ENCODE measurements at places on chromosomes 11 and 22.

DNA sequence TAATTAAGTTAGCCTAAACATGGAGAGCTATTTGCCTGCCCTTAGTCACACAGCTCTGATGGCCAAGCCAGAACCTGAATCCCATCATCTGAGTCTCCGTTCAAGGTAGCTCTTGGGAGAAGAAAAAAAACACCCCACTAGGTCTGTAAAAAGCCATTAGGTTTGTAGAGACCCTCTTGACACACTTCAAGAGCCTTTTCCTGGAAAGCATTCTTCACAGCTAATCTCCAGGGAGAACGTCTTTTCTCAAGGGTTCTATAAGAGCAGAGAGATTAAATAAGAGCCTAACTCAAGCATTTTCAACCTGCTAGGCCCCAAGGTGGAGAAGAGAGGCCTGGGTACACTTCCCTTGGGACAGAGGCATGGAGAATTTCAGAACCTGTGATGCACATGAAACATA, 61.6 kb upstream of the NAV2 start:
- DNase-seq = no peak

DNA sequence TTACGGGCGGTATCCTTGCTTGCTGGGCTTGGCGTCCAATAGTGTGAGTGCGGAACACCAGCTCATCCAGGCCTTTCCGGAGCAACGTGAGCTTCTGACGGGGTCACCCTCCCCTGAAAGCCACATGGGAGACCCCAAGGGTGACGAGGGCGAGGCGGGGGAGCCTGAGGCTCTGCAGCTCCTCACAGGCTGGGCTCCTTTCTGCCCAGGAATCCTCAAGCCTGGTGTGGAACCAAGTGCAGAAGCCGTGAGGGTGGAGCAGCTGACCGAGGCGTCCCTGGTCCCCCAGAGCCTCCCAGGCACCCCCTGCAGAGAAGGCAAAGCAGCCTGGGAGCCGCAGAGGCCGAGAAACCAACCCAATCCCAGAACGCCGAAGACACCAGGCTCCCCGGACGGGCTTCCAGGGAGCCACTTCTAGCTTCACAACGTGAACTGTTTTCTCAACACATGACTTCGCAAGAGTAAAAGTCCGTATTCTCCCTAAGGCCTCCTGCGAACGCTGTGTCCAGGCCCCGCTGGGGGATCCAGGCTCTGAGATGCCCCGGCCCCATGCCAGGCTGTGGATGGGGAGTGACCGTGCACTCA, 530.3 kb downstream of the BRD1 start:
- DNase-seq = no peak

DNA sequence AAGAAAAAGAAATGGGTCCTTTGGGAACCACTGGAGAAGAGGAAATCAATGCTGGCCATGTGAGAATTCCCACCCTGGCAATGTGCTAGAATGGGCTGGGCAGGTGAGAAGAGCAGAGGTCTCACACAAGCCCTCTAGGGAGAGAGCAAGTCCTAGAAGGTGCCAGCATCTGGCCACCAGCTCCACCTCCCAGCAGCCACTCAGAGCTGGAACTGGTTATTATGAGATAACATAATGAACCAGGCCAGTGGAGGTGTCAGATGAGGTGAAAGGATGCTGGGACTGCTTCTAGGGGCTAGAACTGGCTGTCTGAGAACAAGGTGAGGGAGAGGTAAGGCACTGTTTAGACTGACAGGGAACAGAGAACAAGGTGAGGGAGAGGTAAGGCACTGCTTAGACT, 29.3 kb downstream of the NEFH start:
- DNase-seq = no peak

DNA sequence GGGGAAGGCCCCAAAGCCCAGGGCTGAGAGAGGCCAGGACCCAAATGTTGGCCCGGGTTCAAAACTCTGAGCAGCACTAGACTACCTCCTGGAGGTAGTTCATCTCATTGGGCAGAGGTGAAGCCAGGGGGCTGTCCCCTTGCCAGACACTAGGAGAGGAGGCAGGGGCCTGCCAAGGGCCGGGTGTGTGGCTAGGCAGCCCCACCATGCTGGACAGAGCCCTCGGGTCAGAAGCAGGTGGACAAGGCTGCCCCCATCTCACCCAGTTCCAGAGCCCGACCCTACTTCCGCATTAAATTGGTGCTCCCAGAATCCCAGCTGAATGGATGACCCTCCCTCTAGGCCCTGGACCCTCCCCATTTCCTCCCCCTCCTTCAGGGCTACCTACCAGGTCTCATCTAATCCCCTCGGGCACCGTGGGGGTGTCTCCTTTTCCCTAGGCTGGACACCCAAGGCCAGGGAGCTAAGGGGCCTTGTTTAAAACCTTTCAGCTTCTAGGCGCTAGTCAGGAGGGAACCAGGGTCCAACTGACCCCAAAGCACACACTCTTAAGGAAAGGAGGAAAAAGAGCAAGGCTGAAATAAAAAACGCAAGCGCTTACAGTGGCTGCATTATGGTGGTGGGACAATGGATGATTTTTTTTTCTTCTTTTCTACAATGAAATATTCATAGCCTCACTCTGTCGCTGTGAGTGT, 72.1 kb upstream of the TCF20 start:
- no peak for DNase-seq

DNA sequence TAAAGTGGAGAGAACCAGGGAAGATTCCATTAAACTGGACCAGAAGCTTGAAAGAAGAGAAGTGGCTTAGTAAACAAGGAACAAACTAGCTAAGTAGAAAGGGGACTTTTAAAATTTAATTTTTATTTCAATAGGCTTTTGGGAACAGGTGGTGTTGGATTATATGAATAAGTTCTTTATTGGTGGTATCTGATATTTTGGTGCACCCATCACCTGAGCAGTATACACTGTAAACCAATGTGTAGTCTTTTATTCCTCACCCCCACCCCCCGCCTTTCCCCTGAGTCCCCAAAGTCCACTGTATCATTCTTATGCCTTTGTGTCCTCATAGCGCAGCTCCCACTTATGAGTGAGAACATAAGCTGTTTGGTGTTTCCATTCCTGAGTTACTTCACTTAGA, 7.4 kb downstream of the ACAT1 start:
- DNase-seq = no peak

DNA sequence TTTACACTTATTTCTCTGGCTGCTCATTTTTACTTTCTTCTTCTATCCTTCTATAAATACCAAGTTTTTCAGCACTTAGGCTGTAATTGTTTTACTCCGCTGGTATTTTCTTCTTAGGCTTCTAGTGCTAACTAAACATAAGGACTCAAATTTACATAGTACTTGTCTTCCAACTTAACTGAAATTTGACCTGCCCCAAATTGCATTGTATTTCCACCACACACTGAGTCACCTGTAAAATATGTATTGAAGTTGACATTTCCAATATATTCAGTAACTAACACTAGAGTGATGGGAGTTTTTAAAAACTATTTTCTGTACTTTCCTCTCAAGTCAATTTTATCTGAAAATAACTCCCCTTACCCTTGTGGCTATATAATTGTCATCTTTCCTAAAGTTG, 1794.1 kb upstream of the RAG2 start:
- no peak for DNase-seq

- no peak for DNase-seq
These were observed 9.6 kb upstream of the SLC35C1 start for GRCh38 chr11:45795379-45795778.

DNA sequence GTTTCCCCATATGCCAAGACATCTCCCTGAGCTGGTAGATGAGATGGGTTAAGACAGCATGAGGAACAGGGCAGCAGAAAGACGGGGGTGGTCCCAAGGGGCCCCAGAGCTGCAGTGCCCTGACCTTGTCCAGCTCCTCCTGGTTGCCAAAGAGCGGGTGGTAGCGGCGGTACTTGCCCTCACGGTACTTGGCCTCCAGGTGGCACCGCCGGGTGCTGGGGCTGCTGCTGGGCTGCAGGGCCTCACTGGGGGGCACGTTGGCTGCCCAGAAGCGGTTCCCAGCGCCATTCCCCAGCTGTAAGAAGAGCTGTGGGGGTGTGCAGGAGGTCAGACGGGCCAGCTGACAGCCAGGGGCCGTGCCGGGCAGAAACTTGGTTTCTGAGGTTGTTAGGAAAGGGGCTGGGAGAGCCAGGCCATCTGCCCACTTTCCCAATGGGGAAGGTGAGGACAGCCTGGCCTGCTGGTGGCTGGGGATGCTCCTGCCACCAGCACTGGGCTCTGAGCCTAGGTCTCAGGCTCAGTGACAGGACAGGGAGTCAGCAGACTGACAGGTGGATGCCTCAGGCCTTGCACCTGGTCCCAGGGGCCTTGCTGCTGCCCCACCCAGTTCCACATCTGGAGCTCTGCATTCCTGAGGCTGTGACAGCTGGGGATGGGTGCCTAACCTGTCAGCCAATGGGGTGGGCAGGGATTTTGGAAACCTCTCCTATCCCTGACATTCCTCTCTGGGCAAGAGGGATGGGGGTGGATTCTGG, 30.0 kb upstream of the PDE2A start:
- DNase-seq = no peak

DNA sequence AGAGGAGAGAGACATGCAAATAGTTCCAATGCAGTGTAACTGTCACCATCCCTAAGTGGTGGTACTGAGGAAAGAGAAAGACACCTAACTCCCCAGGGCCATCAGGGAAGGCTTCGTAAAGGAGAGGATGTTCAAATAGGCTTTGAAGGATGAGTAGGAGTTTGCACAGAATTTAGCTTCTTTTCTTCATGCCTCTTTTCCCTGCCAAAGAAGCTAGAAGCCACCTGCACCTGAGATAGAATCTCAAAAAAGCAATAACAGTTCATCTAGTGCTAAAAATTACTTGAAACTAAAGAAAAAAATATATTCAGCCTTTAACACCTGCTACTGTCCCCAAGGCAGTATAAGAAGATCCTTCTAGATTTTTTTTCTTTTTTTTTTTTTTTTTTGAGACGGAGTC, 16.7 kb upstream of the XBP1 start:
- no peak for DNase-seq

Measured in AG10803 (cell line).